ENCODE measurements at places on chromosomes 5 and 9. TPM values are rescaled to one million over a fixed set of nuclear protein-coding genes. Genes with fewer than 3 reads are reported as not detected.

The PCDHGB6 gene
- 1.4 TPM for total RNA-seq

The RAD17 gene
- total RNA-seq = 14.5 TPM

DNA sequence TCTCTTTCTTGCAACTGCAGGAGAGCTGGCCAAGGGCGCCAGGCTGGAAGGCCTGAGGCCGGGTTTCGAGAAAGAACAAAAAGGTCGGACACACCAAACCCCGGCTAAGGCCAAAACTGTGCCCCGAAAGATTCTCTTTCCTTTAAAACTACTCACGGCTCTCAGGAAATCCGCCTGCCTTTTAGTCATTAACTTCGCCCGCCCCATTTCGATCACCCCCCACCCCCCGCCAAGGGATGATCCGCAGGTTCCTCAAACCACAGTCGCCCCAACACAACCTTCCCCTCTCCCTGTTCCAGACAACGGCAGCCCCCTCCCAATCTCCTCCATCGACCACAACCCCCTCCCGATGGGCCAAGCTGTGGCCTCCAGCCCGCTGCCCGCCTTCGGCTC lies 536 bp downstream of the FEM1C start:
- DNase-seq = no peak
- peak overlapping the region; percentile 84 for H3K4me3 ChIP-seq
- no peaks in the 10 kb centered on the region for H3K27me3 ChIP-seq
- H3K4me1 ChIP-seq = peaks cover 34% of the 10 kb centered on the region
- no peaks in the 10 kb centered on the region for H3K36me3 ChIP-seq
- peak overlapping the region; percentile 100 for H3K27ac ChIP-seq

- H3K27ac ChIP-seq = peak overlapping the region; percentile 48
- H3K27me3 ChIP-seq = no peaks in the 10 kb centered on the region
- peaks cover 24% of the 10 kb centered on the region for H3K4me1 ChIP-seq
- H3K4me3 ChIP-seq = peak overlapping the region; percentile 53
These were observed 76.1 kb downstream of the NREP start for GRCh38 chr5:111680737-111681413.

DNA sequence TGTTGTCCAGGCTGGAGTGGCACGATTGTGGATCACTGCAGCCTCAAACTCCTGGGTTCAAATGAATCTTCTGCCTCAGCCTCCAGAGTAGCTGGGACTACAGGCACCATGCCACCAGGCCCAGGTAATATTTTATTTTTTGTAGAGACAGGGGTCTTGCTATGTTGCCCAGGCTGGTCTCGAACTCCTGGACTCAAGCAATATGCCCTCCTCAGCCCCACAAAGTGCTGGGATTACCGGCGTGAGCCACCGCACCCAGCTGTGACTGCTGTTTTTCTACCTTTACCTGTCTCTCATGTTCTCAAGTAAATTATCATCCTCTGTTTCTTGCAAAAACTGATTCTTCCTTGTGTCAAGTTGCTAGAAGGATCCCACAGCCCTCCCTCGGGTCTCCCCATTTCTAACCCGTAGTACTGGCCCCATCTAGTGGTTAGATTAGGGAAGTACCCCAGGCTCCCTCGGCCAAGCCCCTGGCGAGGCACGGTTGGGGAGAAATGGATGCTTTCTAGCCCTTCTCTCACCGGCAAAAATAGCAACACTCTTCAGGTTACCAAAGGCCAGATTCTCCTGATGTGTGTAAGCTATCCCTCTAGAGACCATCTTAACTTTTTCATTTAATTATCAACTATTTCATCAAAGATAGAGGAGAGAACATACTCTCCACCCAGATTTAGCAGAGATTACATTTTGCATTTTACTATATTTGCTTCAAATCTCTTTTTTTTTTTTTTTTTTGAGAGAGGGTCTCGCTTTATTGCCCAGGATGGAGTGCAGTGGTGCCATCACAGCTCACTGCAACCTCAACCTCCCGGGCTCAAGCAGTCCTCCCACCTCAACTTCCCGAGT lies 19.2 kb upstream of the TOR1B start:
- peak; percentile 77 for DNase-seq
- no peak overlapping the region for H3K27ac ChIP-seq
- H3K27me3 ChIP-seq = no peaks in the 10 kb centered on the region
- H3K36me3 ChIP-seq = no peaks in the 10 kb centered on the region
- H3K4me3 ChIP-seq = no peak overlapping the region

All from liver (tissue), 10 donors.